Right atrium auricular region (tissue), 2 donors: ENCODE measurements at places on chromosomes 7 and 10. TPM values are rescaled to one million over a fixed set of nuclear protein-coding genes. Genes with fewer than 3 reads are reported as not detected.

- no peak for DNase-seq
Measured at GRCh38 chr10:131311661-131312477, at the start of gene TCERG1L. Gene TCERG1L (minus strand): TSS chr10:131311721. CDS start chr10:131311635, 86 bp downstream.

DNA sequence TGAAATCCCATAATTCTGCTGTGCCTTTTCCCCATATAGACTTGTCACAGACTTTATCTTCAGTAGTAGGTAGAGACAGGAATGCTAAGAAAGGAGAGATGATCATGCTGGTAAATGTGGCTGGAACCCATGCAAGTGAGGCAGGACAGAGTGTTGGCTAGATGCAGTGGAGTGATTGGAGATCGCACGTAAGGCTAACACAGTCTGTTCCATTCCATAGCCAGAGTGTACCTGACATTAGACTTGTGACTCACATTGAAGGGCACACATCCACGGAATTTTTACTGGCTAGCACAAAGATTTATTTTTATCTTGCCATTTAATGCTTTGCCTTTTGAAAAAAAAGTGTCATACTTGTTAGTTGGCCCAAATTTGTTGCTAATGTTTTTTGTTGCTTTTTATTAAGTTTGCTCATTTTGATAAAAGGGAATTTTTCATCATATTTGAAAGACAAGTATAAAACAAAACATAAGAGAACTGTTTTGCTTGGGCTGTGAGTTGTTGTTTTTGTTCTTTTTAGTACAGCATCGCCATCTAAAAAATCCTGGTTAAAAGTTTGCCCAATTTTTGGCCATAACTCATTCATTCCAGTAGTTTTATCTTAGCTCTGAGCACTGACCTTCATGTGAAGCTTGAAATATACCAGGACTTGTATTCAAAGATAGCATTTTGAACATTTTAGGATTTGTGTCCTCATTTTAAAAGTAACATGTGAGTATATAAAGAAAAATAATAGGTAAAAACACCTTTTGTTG lies 81.0 kb downstream of the CPED1 start:
- DNase-seq = no peak

DNA sequence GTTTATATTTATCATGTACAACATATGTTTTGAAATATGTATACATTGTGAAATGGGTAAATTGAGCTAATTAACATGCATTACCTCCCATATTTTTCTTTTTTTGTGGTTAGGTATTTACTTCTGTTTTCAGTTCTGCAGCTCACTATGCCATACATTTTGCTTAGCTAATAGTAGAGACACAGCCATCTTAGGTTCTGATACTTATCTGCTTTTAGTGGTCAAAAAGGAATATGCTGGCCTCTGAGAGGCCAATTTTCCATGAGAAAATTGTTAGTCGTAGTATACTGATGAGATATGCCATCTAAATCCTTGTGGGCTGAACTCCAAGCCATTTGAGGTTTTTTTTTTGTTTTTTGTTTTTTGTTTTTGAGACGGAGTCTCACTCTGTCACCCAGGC lies 31.0 kb downstream of the SGPL1 start:
- DNase-seq = no peak

- no peak for DNase-seq
Measured at GRCh38 chr7:92875719-92876118, 39.3 kb upstream of the CDK6 start.

- DNase-seq = no peak
Measured at GRCh38 chr7:132544025-132544424, 32.2 kb downstream of the PLXNA4 start.

- no peak for DNase-seq
Measured at GRCh38 chr7:5230265-5231067, 40.4 kb downstream of the WIPI2 start.

GRCh38 chr7:143227806-143228205 lies 6.0 kb downstream of the TAS2R40 start:
- DNase-seq = no peak

GRCh38 chr10:93813507-93814465 lies 56.0 kb downstream of the LGI1 start:
- peak; percentile 62 for DNase-seq

DNA sequence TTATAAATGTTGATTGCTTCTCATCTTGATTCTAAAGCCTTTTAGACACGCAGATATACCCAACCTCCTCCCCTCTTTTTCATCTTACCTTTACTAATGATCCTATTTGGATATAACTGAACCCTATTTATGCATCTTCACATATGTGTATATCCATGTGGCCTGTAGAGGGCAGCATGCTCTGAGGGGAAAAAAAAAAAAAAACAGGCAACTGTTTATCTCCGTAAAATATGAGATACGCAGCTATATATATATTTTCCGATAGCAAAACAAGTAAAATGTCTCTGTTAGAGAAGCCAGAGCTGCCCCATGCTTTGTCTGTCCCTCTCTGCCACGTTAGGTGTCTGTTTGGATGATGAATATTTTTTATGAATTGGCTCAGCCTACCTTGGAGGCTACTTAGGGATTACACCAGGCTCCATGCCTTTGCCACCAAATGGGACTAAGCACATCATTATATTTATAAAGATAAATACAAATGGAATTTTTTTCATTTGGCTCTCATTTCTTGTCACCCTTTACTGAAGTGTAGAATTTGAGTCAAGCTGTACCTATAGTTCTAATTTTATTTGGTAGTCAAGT lies 174.8 kb upstream of the FZD1 start:
- DNase-seq = no peak

DNA sequence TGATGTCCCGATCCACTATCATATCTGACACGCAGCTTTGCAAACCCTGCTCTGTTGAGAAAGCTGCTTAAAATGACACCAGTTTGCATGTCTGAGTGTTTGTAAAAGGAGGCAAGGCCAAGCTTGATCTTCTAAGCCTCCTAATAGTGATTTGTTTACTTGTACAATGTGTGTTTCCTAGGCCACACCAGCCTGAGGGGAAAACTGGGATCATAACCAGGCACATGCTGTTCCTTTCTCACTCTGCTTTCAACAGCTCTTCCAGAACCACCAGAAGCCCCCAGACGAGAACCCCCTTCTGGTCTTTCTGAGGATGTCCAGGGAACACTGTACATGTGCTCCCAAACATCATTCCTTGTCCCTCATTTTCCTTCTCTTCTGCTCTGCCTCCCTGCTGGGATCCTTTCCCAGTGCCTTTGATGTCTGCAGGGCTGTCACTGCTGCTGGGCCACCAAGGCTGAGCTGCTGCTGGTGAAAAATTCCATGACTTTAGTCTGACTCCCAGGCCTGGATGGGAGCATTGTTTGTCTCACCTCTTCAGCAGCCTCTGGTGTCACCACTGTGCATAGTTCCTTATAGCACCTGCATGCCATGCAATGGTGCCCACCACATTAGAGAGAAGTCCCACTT lies 4.0 kb upstream of the LGI1 start:
- DNase-seq = no peak

Gene ACTA2
- 934 TPM for total RNA-seq

Gene CD36
- total RNA-seq = 421 TPM

Gene TRUB1
- total RNA-seq = 22.9 TPM

Gene STAMBPL1
- 13.8 TPM for total RNA-seq
